ENCODE measurements at places on chromosomes 3 and 15.
A peak's percentile ranks its signal among the peaks of the same experiment; 100 is the strongest.

DNA sequence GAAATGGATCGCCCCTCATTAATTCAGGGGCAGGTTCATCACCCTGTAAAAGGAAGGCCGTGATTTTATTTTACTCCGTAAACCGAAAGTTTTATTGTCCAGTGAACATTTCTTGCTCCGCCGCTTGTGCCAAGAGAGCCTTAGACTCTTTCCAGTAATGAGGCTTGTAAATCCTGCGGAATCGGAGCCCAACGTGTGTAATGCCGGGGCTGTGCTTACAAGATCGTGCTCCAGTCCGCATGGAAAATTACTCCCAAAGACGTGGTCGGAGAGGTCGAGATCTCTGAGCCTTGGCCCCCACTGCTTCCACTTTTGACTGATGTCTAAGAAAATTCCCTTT, 649 bp upstream of the PLOD2 start:
- H3K36me3 ChIP-seq: no peaks in the 10 kb centered on the region
- H3K4me3 ChIP-seq: peak overlapping the region; percentile 42
- no peak overlapping the region for H3K27ac ChIP-seq
- peaks cover 46% of the 10 kb centered on the region for H3K27me3 ChIP-seq
- peaks cover 16% of the 10 kb centered on the region for H3K4me1 ChIP-seq

- DNase-seq: peak; percentile 32
- no peak overlapping the region for H3K4me3 ChIP-seq
Observed at GRCh38 chr3:46129588-46130272, 78.4 kb downstream of the CCR1 start.

DNA sequence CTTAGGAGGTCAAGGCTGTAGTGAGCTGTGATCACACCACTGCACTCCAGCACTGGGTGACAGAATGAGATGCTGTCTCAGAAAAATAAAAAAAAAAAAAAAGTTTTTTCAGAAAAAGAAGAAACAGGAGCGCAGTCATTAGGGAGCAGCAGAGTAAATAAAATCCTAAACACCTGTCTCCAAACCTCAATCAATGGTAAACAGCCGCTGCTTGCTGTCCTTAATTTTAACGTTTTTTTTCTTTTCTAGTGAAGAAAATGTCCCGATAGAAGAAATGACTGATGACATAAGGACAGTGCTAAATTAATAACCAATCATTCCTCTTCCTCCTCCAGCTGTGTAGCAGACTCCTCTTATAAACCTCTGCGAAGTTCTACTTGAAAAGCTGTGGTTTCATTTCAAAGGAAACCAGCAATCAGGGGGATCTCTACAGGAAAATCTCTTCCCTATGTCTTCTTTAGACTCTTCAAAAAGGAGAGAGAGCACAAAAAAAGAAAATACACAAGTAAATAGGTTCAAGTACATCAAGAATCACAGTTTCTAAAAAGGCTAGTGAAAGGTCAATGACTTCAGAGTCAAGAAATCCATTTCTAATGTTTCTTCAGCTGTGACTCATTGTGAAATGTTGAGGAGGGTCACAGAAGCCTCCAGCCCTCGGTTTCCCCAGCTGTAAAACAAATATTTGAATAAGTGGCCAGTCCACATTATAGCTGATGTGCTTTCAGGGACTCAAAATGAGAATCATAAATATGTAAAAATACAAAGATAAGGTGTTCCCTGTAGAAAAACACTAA, 127.6 kb downstream of the TMCO5A start:
- H3K27me3 ChIP-seq: peaks cover 4% of the 10 kb centered on the region
- no peak for DNase-seq
- no peak overlapping the region for H3K4me3 ChIP-seq

- no peak overlapping the region for H3K4me3 ChIP-seq
- H3K27ac ChIP-seq: no peak overlapping the region
- DNase-seq: no peak
- no peaks in the 10 kb centered on the region for H3K36me3 ChIP-seq
- no peaks in the 10 kb centered on the region for H3K4me1 ChIP-seq
Observed at GRCh38 chr15:99154271-99154670, 49.4 kb downstream of the SYNM start.

DNA sequence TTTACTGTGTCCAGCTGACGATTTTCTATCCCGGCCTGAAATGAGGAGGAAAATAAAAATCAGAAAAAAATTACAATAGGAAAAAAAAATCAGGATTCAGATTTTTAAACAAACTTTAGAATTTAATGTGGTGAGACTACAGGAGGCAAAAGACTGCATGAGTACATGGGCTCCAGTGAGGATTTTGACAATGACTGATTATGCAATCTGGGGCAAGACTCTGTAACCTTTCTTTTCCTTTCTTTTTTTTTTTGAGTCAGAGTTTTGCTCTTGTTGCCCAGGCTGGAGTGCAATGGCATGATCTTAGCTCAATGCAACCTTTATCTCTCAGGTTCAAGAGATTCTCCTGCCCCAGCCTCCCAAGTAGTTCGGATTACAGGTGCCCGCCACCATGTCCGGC, 29.9 kb downstream of the SPG11 start:
- H3K36me3 ChIP-seq: peaks cover 53% of the 10 kb centered on the region
- no peak overlapping the region for H3K4me3 ChIP-seq
- H3K27me3 ChIP-seq: no peaks in the 10 kb centered on the region
- H3K4me1 ChIP-seq: peaks cover 5% of the 10 kb centered on the region
- no peak for DNase-seq

DNA sequence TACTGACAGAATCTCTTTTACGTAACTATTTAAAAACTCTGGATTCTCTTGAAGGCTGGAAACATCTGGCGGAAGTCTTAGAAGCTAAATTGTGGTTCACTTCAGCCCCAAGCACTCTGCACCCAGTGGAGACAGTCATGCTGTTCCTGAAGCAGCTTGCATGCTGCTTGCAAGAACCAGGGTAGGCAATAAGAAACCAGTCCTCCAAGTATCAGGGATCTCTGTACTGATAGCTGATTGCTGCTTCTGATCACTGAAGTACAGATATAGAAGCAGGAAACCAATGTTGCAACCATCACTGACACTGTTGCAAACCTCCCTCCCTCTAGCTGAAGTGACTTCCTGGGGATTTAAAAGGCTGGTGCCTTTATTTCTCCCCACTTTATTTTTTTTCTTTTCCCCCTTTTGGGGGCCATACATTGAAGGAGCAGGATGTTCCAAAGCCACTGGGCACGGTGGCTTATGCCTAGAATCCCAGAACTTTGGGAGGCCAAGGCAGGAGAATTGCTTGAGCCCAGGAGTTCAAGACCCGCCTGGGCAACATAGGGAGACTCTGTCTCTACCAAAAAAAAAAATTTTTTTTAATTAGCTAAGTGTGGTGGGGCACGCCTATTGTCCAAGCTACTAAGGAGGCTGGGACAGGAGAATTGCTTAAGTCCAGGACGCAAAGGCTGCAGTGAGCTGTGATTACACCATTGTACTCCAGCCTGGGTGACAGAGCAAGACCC, 15.3 kb downstream of the SPCS1 start:
- no peak overlapping the region for H3K4me3 ChIP-seq
- H3K4me1 ChIP-seq: peaks cover 35% of the 10 kb centered on the region
- H3K27me3 ChIP-seq: no peaks in the 10 kb centered on the region
- peak overlapping the region; percentile 92 for H3K27ac ChIP-seq

DNA sequence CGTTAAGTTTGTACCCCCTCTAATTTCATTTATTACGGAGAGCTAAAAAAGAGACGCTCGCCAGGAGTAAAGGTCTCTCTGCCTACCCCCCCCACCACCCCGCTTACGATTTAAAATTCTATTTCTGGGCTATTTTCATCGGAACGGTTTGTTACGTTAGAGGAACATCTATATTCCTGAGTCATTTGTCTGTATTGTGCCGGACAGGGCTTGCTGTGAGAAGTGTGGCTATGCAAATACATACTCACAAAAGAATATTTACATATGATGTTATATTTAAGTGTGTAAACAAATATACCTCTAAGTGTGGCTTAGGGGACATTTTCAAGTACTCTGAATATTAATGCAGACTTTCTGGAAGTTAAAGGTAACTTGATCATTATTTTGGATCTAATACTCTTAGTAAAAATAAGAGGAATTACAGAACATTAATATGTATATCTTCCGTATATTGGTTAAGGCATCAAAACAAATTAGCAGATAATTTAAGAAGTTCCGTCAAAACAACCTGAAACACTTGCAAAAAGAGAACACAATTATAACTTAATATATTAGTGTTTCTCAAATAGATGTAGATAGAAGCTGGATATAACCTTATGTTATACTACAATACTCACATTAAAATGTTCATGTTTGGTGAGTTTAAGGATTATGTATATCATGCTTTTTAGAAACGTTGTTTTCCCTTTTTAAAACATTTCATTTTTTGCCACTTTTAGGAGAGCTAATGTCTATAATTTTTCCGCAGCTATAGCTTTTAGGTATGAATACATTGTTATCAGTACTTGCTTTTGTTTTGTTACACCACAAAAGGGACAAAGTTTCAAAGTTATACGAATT, 1.6 kb upstream of the SHOX2 start:
- no peak for DNase-seq
- H3K4me3 ChIP-seq: peak overlapping the region; percentile 14
- H3K36me3 ChIP-seq: peaks cover 17% of the 10 kb centered on the region
- peaks cover 68% of the 10 kb centered on the region for H3K27me3 ChIP-seq

DNA sequence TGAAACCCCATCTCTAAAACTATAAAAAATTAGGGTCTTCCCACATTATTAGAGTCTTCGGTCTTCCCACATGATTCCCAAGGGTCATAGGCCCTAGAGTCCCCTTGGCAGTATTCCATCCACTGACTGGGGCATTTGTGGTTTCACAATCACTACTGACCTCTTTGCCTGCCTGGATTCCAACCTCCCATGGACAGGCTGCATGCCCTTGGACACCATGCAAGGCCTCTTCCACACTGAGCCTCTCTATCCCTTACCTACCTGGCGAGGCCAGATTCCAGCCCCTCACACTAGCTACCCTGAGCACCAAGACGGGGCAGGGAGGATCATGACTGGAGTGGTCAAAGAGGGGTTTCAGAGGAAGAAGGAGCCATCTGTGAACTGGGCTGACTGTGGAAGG, 64.4 kb downstream of the SRGAP3 start:
- peaks cover 2% of the 10 kb centered on the region for H3K36me3 ChIP-seq
- no peak overlapping the region for H3K4me3 ChIP-seq
- no peak for DNase-seq
- no peak overlapping the region for H3K27ac ChIP-seq
- H3K4me1 ChIP-seq: peaks cover 16% of the 10 kb centered on the region
